ENCODE measurements at places on chromosomes 12 and 14. TPM values are rescaled to one million over a fixed set of nuclear protein-coding genes. Genes with fewer than 3 reads are reported as not detected.

MYH6 gene
- 0.08 TPM for total RNA-seq

ETFBKMT gene
- total RNA-seq = 0.57 TPM

ZBTB39 gene
- total RNA-seq = 9.5 TPM

NXPH4 gene
- total RNA-seq = 0.29 TPM

POTEG gene
- not detected for total RNA-seq

GZMH gene
- 2.8 TPM for total RNA-seq

OVCH1 gene
- total RNA-seq = not detected

DNA sequence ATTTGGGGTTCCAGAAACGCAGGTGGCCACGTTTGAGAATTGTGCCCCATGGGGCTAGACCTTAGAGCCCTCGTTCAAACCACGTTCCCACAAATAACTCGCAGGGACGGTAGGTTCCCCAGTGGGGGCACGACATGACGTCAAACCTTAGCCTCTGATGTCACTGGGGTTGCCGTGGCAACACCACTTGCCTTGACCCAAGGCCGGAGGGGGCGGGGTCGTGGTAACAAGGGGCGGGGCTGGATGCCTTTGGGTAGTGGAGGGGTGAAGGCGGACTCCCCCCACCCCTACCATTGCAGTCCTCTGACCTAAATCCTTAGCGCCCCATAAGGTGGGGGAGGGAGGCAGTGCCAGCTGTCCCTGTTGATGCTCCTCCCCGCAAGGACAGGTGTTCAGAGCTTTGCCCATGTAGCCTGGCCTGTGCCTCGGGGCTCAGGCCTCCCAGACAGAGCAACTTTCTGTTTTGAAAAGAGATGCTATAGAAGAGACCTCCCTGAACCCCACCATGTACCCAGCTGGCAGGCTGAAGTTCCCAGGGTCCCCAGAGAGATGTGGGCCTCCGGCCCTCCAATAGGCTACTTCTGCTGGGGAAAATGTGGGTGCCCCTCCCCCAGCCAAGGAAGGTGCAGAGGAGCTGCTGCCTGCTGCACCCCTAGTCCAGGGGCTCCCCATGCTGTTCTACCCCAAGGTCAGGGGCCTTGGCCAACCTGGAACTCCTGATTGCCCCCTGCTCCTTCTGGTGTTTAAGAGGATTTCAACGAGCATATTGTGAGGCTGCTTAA lies 1.9 kb downstream of the FAM222A start:
- peak; percentile 17 for DNase-seq

- DNase-seq = no peak
These were observed 81.2 kb downstream of the VCPKMT start for GRCh38 chr14:50035214-50035613.

- DNase-seq = no peak
These were observed 17.5 kb downstream of the GRIP1 start for GRCh38 chr12:66661357-66661756.

GRCh38 chr12:103138538-103138937 lies 181.1 kb downstream of the ASCL1 start:
- DNase-seq = no peak

DNA sequence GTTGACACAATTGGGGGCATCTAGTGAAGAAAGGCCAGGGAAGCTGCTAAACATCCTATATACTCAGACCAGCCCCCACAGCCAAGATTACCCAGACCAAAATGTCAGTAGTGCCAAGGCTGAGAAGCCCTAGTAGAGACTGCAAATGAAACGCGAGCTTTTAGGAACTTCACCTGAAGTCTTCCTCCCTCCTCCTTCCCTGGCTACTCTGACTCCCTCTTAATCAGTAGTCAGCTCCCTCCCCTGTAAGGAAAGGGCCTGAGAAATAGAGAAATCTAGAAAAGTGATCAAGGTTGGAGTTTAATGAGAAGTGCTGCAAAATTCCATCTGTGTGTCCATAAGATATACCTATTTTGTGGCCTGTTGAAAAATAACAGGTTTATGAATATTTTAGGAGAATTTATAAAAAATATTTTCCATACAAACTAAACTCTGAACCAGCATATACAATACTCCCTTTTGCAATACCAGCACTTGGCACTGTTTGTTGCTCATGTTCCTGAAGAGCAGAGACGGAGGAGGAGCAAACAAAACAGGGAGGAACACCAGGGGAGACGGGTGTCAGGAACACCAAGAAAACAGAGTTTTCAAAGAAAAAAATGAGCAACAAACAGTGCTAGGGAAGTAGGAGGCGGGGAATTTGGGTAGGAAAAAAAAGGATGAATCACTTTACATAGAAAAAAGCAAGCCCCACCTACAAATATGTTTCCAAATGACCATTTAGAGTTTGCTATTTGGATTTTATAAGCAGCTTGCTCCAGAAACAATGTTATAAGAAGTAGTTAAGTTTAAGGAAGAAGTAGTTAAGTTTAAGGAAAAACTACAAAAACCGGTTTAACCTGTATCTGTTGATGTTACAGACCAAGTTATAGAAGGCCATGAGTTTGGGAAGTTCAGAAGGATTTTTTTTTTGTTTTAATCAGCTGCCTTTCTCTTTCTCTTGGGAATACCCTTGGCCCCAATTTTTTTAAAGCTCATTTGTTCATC lies 282.1 kb upstream of the GRIP1 start:
- no peak for DNase-seq

DNA sequence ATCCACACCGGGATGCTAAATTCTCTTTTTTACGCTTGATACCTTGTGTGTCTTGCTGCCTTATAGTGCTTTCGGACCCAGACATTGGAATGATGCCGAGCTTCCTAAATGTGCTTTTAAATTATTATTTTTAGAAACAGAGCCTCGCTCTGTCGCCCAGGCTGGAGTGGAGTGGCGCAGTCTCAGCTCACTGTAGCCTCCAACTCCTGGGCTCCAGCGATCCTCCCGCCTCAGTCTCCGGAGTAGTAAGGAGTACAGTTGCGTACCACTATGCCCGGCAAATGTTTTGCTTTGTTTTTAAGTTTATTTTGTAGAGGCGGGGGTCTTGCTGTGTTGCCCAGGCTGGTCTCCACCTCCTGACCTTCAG lies 489 bp upstream of the EML5 start:
- no peak for DNase-seq

DNA sequence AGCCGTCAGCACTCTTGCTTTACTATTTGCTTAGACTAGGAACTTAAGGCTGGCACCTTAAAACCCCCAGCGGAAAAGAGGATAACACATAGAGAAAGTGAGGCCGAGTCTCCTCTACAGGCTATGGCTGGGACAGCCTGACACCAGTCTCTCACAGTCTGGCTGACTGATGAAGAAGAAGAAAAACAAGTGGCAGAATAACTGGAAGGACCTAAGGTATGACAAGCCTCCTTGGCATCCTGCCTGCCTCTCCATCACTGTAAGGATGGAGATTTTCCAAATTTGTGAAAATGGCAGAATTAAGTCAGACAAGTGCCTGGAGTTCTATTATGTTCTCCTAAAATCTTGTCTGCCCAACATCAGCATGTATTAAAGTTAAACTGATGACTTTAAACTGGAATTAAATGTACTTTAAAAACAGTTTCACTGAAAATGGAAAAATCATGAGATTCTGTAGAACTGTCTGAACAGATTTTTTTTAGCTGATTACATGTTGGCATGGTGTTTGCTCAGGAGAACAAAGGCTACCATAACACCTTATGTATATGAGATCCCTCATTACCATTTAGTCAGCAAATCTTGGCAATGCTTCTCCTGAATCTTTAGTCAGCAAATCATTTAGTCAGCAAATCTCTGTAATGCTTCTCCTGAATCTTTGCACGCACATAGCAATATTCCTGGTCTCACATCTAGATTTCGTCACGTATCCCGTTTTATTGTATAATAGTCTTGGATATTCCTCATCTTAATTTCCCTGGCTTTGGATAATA lies 140.3 kb upstream of the AEBP2 start:
- DNase-seq = no peak

GRCh38 chr12:80556566-80556965 lies 112.5 kb downstream of the PTPRQ start:
- DNase-seq = no peak

DNA sequence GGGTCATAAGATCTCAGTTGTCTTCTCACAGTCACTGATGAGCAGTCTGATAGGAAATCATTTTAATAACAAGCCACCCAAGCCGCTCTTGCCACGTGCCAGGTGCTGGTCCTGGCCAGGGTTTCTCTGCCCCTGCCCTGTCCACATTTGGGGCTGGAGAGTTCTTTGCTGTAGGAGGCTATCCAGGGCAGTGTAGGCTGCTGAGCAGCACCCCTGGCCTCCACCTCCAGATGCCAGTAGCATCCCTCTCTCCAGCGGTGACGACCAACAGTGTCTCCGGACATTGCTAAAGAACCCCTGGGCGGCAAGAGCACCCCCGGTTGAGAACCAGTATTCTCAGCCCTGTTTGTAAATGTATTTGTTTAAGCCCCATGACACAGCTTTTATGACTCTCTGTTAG lies 243.7 kb downstream of the GLT1D1 start:
- DNase-seq = no peak

- no peak for DNase-seq
These were observed 70.9 kb upstream of the ETV6 start for GRCh38 chr12:11578461-11578993.

DNA sequence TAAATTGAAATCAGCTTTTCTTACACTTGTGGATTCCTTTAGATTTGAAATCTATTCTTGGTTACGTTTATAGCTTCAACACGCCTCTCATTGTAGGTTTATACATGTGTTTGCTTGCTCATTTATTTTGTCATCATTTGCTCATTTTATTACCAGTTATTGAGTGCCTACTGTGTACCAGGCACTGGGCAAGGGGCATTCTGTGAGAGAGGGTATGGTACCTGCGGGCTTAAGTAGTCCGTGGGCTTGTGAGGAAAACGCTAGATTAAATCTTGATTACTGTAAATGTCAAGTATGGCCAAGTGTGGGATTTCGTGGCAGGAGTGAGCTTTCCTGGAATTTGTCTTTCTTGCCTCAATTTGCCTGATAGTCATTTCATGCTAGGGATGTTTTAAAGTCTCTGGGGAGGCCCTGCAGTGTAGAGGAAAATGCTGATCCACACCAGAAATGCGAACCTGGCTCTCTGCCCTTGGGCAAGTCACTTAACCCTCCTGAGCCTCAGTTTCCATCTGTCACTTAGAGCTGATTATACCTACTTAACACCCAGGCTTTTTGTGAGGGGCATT lies 92.7 kb downstream of the CACNA1C start:
- DNase-seq = no peak

DNA sequence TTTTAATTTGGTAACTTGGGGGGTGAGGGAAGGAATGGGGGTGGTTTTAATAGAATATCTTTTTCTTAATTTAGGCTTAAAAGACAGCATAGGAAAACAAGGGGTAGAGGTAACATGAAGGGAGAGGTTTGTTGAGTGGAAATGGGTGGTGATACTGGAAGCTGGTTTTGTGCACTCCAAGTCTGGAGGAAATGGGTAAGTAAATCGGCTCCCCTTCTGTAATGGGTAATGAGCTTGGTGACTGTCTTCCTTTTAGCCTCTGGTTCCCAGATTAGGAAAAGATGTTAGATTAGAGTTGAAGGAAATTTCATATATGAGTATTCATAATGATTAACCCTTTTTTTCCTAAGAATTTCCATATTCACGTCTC lies 122.1 kb downstream of the SRGAP1 start:
- DNase-seq = no peak
